ENCODE measurements at places on chromosomes 7 and 10.

- no peak for DNase-seq
Measured at GRCh38 chr7:131764143-131764775, 207.8 kb upstream of the PODXL start.

DNA sequence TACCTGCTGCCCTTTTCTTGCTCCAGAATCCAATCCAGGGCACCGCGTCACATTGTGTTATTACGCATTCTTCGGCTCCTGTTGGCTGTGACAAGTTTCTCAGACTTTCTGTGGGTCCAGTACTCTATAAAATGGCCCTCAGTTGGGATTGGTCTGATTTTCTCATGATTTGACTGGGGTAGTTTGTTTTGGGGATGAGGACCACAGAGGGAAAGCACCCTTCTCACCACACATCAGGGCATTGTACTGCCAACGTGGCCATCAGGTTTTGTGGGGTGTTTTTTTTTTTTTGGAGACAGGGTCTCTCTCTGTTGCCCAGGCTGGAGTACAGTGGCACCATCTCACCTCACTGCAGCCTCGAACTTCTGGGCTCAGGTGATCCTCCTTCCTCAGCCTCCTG lies 17.0 kb upstream of the ORAI2 start:
- DNase-seq: no peak

DNA sequence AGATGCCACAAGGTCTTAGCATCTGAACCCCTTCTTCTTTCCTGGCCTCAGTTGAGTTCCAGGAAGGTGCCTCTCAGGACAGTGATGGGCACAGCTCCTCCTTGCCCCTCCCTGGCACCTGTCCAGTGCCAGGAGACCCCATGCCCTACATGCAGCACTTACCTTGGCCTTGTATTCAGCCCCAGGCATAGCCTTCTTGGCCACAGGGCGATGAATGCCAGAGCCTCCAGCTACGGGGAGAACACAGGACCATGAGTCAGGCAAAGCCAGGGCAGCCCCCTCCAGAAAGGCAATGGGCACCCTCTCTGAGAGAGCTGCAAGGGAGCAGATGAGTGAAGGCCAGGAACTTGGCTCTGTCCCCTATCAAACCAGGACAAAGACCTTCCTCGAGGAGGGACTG lies 24.3 kb upstream of the FRAT2 start:
- no peak for DNase-seq

GRCh38 chr7:132933072-132933458 lies 148.8 kb downstream of the CHCHD3 start:
- peak; percentile 3 for DNase-seq

DNA sequence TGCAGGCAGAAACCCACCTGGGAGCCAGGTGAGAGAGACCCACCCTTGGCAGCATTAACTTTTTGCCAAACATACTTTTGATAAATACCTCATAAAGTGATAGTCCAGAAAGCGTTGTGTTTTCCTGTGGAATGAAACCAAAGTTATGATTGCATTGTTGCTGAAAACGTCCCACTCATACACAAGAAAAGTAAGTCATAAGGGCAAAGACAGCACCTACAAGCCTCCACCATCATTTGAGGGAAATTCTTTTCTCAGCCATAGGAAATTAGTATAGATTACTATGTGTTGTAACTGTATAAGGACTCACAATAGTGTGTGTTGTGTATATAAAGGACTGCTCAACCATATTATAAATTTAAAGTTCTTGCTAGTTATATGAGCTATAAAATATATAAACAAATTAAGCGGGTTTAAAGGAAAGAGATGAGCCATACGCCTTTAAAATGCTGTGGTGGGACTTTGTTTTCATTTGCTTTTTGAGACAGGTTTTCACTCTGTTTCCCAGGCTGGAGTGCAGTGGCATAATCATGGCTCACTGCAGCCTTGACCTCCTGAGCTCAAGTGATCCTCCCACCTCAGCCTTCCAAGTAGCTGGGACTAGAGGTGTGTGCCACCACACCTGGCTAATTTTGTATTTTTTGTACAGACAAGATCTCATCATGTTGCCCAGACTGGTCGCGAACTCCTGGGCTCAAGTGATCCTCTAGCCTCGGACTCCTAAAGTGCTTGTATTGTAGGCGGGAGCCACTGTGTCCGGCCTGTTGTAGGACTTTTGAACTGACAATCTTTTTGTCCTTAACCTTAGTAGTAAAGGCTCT lies 160.8 kb downstream of the PKD1L1 start:
- no peak for DNase-seq

DNA sequence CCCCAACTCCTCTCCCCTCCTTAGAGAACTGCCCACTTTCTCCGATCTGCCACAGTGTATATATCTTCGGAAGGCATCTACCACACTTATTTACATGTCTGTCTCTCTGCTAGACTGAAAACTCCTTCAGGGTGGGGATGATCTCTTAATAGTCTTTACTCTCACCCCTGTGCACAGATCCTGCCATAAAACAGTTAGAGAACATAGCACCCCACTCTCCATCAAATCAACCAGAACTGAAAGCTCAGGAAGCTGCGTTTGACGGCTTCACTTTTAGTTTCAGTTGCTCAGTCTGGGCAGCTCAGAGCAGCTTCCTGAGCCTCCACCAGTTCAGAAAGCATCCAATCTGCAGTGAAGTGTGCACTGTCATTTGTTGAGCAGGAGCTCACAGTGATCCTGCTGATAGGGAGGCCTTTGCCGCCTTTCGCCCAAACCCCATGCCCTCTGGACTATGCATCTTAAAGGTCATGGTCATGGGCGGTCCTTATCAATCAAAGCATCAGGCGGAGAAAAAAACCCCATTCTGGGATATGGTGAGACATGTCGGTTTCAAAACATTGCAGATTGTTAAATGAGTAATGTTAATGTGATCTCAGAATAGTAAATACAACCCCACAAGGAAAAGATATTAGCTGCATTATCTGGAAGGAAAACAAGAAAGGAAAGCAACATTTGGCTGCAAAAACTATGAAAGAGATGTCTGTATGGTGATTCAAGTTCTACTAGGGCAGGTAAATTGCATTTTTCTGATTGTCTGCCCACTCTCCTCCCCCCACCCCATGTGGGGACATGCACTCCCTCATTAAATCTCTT lies 167.1 kb upstream of the ADO start:
- peak; percentile 89 for DNase-seq

DNA sequence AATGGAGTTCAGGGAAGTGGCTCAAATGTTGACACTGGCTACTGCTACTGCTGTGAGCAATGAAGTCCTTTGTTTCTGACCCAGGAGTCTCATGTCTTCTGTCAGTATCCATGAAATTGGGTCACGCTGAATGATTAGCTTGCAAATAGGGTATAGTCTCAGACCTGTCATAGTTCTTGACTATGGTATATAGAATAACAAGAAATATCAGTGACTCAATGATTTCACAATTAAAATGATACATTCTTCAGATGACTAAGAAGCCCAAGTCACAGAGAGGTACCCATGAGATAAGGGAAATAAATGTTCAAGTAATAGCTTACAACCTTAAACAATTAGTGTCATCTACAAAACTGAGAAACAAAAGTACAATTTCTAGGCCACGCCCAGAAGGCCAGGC lies 89.3 kb downstream of the LYZL2 start:
- peak; percentile 42 for DNase-seq

- no peak for DNase-seq
Measured at GRCh38 chr7:16455591-16455990, 9.9 kb downstream of the SOSTDC1 start.

DNA sequence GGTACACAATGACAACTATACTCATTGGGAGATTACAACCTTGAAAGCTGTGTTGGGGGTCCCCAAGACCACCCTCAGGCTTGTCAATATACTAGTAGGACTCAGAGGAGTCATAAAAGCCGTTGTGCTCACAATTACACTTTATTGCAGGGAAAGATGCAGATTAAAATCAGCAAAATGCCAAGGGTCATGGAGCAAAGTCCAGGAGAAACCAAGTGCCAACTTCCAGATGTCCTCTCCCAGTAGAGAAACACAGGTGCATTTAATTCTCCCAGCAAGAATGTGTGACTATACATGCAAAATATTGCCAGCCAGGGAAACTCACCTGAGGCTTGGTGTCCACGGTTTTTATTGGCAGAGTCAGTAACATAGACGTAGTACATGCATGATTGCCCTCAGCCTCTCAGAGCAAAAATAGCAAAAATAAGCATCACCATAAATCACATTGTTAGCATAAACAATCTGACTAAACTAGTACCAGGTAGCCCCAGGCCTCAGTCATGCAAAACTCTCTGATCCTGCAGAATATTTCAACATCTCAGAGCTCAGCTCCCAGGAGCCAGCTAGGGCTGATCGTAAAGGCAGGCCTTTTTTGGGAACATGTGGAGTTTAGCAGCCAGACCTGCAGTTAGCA lies 50.7 kb downstream of the VIM start:
- no peak for DNase-seq

DNA sequence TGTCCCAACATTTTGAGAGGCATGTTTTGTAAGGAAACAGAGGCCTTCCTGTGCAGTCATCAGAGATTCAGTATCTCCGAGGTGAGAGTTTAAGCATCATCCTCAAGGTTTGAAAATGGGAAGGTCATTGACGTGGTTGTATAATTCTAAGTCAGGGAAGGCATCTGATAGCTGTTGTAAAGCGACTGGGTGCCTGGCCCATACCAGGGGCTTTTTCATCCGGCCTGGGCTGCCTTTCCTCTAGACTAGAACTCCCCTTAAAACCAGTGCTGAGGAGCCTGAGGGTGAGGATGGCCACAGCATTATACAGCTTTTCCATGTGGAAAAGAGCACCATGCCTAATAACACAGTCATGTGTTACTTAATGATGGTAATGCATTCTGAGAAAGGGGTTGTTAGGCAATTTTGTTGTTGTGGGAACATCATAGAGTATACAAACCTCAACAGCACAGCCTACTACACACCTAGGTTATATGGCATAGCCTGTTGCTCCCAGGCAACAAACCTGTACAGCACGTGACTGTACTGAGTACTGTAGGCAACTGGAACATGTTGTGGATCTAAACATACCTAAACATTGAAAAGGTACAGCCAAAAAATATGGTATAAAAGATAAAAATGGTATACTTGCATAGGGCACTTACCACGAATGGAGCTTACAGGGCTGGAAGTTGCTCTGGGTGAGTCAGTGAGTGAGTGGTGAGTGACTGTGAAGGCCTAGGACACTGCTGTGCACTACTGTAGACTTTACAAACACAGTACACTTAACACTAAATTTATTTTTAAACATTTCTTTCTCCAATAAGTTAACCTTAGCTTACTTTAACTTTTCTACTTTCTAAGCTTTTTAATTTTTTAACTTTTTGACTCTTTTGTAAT lies 13.5 kb upstream of the CACUL1 start:
- no peak for DNase-seq

DNA sequence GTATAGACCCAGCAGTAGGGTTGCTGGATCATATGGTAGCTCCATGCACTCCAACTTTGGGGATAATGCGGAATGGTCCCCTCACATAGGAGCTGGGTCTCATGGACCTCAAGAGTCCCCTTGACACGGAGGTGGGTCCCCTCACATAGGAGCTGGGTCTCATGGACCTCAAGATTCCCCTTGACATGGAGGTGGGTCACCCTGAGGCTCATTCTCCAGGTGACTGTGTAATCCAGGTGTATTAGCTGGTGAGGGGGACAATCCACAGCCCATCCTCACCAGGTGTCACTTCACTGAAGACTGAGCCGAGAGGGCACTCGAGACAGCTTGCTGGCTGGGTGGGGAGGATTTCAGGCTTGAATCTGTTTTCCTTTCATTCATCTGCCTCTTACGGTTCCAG lies 121.9 kb downstream of the PTPN20 start:
- no peak for DNase-seq

DNA sequence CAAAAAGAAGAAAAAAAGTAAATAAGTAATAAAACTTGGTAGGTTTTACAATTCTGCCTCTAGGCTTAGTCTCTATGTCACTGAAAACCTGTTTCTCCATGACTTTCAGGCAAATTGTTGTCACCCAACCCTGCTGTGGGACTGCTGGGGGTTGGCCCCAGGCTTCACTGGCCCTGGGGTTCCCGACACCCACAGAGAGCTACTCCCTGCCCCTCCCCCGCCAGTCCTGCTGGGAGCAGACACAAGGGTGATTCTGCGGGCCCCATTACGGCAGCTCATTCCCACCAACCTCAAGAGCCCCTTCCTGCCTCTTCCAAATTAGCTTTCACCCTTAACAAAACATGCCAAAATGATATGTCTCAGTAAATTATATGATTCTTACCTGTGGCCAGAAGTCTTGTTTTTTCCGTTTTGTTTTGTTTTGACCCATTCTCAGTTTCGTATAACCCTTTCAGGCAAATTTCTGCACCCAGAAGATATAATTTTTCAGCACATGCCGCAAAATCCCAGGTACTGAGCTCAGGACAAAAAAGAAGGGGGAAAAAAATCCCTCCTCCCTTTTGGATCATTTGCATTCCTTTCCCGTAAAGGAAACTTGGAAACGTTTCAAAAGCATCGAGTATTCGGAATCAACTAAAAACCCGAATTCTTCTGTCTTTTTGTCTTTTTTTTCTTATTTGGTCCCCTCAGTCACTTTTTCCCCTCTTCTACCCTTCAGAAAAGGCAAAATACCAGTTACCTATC lies 27.8 kb downstream of the CHST15 start:
- no peak for DNase-seq

- DNase-seq: no peak
Measured at GRCh38 chr10:52571018-52571417, 201.6 kb downstream of the MBL2 start.

Measured in mammary epithelial cell (primary cell).